ENCODE measurements at places on chromosomes 1 and 21.

GRCh38 chr1:112341986-112342385 is 54.0 kb upstream of the CTTNBP2NL start:
- no peak for DNase-seq

- DNase-seq = peak; percentile 19
Measured at GRCh38 chr1:225700889-225701465, 48.1 kb upstream of the ENAH start.

DNA sequence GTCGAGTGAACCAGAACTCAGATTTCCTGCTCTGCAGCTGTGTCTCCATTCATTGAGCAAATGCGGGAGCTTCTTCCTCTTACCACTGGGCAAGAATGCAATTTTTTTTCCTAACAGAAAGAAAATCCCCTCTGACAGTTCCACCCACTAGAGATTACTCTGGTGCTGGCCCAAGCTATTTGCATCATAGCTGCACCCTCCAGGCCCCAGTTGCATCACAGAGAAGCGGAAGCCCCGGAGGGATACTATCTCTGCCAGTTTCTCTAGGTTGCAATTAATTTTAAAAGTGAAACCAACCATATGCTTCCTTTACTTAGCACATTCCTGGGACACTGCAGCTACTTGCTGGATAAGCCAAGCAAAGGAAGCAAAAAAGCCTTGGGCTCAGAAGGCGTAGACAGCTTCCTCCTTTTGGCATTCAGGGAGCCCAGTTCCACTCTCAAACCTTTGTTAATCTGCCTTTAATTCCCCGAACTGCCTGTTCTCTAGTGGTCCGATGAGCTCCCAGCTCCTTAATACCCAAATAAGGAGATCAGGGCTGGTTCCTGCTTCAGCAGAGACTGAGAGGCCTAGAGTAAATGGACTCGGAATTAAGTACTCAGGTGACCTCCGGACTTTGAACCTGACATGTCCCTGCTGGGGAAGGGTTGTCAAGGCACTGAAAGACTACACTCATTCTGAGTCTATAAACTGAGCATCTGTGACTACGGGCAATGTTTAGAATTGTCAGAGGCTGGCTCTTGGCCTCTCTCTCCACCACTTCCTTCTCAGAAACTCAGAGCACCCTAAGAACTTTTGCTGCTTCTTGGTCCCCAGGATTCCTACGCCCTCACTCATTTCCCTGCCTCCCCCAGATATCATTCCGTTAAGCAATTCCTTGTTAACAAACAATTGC is 72.5 kb upstream of the TNFSF18 start:
- DNase-seq = peak; percentile 98

- no peak for DNase-seq
Measured at GRCh38 chr1:10906866-10907519, 105.5 kb upstream of the TARDBP start.

DNA sequence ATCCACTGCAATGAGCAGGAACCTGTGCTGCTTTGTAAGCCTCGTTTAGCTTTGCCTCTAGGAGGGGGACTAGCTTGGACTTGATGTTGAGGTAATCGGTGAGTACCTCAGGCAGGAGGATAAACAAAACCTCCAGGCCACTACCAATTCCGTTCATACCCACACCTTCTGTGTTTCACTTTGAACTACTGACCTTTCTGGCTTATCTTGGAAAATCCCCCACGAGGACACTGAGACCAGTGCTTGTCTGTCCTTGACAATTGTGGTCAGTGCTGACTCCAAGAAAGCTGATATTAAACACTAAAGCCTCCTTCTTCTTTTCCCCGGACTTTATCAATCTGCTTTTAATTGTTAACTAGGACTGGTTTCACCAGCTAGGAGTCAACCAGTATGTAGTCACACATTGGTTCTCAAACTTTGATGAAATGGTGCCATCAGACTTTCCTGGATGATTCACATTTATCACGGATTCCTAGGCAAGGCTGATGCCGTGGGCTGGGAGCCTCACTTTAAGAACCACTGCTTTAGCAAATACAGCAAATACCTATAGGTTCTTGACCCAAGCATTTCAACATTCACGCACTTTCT is 52.7 kb downstream of the TGFB2 start:
- peak; percentile 41 for DNase-seq

DNA sequence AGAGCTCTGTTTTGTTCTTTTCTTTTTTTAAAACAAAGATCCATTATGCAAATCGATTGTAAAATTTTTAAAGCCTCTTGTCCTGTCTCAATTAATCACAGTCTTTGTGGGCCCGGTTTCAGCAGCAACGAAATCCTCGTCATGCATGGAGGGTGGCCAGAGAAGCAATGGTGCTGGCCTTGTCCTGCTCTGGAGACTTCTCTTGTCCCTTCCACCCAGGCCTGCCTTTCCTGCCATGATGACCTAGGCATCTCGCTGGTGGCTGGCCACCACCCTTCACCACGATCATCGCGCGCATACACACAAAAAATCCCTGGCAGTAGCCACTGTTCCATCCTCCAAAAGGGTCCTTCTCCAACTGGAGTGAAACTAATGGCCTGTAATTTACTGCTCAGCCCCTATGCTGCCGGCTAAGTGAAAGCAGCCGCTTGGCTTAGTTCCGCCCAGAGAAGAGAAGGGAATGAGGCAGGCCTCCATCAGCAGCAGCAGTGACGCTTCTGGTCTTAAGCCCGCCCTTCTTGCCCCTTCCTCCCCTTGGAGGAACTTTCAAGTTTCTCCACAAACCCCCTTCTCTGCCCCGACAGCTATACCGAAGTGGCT is 309.5 kb downstream of the NPHP4 start:
- DNase-seq = no peak

- DNase-seq = no peak
Measured at GRCh38 chr1:109361069-109361468, 36.6 kb downstream of the SORT1 start.

- no peak for DNase-seq
Measured at GRCh38 chr1:215377746-215378145, 189.4 kb upstream of the KCTD3 start.

DNA sequence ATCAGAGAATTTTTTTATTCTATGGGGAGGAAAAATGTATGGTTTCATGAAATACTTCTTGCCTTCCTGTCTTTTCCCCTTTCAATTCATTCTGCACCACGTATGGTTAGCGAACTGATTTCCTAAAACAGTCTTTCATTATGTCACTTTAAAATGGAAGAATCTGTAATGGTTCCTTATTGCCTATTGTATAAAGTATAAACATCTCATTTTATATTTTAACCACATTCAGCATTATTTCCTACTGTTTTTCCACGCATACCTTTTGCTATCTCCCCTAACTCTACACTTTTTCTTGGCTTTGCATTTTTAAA is 232.3 kb upstream of the B3GALT2 start:
- DNase-seq = no peak

DNA sequence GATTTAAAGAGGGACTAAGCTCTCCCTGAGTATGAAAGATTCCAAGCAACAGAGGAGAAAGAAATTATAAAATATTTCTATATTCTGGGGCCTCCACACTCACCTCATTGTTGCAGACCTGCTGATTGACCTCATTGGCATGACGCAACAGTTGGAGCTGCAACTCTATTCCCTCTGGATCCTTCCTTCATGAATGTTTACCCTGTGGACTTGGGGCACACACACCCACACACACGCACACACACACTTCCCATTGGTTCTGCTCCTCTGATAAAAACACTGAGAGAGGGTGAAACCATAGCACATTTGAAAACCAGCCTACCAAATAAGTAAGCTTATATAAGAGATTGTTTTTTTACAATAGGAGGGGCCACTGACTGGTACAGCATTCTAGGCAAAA is 159.1 kb downstream of the BRINP2 start:
- no peak for DNase-seq

DNA sequence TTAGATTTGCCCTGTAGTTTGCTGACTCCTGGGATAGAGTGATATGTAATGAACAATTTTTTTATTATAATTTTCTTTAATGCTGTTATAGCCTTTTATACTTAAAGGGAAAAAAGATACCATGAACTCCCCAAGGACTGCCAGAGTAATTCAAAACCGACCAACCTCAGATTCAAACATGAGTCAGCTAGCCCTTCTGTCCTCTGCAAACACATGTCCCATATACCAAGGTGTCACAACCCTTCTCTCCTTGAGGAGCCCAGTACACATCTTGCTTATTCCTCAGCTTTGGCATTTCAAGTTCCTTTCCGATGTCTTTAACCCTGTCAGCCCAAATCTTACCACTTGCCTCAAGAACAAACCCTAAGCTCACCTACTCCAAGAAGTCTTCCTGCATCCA is 184.9 kb downstream of the KCNH1 start:
- no peak for DNase-seq

- DNase-seq = no peak
Measured at GRCh38 chr1:38997901-38998190, 6.8 kb downstream of the AKIRIN1 start.

GRCh38 chr1:56541408-56541807 is 38.0 kb downstream of the PLPP3 start:
- no peak for DNase-seq

DNA sequence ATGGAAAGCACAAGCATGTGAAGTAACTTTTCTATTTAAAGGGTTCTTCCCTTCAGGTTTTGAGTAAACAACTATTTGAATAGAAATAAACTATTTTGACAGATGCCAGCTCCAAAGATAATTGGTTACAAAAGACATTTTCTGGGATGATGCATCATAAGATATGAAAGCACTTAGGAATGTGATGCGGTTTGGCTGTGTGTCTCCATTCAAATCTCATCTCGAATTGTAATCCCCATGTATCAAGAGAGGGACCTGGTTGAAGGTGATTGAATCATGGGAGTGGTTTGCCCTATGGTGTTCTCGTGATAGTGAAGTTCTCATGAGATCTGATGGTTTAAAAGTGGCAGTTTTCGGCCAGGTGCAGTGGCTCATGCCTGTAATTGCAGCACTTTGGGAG is 6.4 kb downstream of the DISP1 start:
- DNase-seq = peak; percentile 67

- DNase-seq = no peak
Measured at GRCh38 chr1:160608514-160608913, 29.2 kb upstream of the CD84 start.

DNA sequence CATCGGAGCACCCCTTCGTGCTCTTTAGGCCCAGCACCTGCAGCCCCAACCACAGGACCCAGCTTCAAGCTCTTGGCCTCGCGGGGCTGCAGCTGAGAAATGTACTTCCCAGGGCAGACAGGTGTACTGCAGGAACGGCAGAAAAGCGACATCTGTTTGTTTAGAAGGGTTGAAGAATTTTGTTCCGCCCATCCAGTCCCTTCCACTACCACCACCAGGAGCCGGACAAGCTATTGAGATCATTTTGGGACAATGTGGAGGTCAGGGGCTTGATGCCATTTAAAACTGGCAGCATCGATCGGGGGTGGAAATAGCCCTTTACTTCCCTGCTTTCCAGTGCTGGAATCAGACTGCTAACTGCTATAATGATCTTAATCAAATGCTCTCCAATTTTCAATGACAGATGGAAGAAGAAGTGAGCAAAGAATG is 1.7 kb downstream of the SERTAD4 start:
- no peak for DNase-seq

DNA sequence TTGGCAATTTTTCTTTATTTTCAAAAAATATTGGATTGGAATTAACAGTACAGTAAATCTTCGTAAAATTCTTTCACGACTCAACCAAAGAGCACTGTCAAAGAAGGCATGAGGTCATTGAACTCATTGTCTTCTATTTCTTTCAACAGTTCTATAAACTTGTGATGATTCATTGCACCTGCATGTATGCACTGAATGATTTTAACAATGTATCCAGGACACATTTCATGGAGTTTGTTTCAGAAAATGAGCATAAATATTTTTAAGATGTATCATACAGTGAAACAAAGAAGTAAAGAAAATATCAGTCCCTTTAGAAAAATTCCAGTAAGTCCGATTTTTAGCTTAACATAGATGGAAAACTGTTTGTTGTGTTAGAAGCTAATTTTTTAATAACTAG is 33.6 kb upstream of the CD34 start:
- DNase-seq = peak; percentile 37

DNA sequence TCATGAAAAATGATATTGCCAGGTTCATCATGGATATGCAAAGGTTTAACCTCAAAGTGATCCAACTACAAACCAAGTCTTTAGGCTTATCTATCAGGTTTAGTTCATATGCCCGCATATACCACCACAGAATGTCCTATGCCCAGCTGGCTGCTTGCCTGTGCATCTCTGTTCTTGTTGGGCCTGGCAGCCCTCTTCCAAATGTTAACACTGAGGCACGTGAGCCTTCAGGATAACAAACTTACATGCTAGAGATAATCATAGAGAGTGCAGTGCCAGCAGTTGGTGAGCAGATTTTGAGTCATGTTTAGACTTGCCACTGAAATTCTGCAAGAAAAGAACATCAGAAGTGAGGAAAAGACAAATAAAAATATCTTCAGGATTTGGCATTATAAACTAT is 607.9 kb upstream of the TMPRSS15 start:
- no peak for DNase-seq

DNA sequence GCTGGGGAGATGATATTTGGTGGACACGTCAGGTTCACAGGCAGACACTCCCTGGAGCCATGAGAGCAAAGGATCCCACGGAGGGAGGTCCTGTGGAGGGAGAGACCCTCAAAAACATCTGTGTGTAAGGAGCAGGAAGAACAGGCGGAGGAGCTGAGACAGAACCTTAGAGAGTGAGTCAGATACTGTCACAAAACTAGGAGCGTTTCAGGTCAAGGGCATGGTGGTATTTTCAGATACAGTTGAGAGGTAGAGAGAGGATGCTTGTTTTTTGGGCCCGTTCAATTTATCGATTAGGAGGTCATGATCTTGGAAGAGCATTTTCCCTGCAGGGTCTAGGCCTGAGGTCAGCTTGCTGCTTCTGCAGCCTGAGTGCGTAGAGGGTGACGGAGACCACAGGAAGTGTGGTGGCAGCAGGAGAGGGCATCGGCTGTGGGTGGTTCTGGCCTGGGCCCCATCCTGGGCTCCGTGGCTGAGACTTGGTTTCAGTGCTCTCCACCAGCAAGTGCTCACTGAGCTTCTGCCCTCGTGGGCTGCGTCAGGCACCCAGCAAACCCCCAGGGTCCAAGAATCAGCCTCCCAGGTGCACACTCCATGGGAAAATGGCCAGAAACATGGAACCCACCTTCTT is 39.9 kb downstream of the SPSB1 start:
- DNase-seq = no peak

All from EH (cell line).